ENCODE measurements at places on chromosomes 6 and 20.

DNA sequence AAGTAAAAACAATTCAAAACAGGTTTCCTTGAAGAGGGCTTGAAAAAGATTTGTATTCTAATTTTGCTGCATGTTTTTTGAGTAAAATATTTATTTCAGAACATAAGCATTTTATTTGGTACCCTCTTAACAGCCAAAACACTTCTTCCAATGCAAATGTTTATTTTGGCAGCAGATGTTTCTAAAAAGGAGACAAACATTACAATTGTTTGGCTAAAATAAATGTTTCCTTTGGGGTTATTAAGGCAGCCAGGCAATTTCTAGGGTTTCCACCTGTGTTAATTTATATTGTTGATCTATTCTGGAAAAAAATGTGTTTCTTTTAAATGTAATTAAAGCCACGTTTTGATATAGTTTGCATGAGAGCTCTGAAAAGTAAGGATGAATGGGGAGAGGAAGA is 56.6 kb downstream of the ARID1B start:
- no peak for DNase-seq

GRCh38 chr6:28727559-28728211 is 196.1 kb downstream of the TRIM27 start:
- no peak for DNase-seq

DNA sequence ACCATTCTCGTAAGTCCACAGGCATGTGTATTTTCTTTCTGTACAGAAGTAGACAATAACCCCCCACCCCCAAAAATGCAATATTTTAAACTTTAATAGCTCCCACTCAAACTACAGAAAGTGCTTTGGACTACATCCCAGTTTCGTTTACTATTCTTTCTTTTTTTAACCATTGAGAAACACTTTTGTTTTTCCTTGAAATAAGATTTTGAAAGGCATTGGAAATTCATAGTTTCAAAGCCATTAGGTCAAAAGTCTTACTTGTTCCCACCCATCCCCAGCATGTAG is 140.0 kb downstream of the KIF16B start:
- DNase-seq: no peak

DNA sequence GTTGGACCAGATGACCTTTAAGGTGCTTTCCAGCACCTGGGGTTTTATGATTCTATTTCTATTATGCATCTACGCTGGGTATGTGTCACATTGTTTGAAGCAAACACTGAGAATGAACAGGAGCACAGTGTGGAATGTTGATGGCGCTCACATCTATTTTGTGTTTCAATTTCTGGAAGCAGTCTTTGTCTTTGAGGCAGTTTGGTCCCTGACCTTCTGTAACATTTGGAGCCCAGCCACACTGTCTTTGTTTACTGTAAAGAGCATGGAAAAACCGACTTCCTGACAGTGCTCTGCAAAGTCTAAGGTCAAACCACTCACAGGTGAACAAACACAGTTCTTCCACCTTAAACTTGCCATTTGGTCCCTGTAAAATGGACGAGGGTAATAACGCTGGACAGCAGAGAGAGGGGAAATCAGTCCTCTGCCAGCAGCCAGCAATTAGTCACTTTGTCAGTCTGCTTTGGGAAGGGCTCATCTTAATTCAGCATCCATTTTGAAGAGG is 155.5 kb downstream of the PRL start:
- DNase-seq: no peak

DNA sequence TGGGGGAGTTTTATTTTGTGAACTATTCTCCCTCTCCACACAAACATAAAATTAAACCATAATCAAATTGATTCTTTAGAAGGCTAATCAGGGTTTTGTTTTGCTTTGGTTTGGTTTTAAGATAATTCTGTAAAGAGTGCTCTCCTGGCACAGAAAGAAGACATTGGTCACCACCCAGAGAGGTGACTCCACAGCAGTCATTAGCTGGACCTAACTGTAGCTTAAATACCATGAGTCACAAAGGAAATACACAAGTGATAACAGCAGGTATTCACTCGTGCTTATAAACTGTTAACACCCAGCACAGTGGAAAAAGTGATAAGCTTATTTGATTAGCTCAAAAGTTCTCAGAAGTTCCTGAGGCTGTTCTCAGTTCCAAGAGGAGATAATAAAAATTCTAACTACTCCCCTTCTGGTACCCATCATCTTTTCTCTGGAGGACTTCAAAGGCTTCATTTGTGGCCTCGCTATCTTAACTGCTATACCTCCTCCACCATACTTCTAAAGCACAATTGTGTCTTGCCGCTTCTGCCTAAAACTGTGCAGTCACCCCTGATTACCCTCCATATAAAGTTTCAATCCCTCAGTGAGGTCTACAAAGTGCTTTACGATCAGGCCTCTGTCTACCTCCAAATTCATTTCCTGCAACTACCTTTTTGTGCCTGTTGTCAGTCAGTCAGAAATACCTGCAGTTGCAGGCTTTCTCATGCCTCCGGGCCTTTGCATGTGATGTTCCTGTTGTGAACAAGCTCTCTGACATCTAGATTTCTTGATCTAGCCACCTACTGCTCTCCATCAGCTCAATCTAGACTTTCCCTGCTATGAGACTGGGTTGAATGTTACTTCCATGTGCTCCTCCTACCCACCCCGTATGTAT is 201.1 kb downstream of the SAMD5 start:
- no peak for DNase-seq

GRCh38 chr6:127215931-127216330 is 50.7 kb upstream of the RNF146 start:
- no peak for DNase-seq

- DNase-seq: peak; percentile 51
Observed at GRCh38 chr6:130677312-130677711, 149.9 kb upstream of the SMLR1 start.

GRCh38 chr20:24827603-24828295 is 121.3 kb upstream of the CST7 start:
- DNase-seq: no peak

GRCh38 chr20:39946931-39947330 is 742.1 kb downstream of the MAFB start:
- DNase-seq: no peak

- no peak for DNase-seq
Observed at GRCh38 chr6:92404281-92404680, 1015.1 kb downstream of the EPHA7 start.

DNA sequence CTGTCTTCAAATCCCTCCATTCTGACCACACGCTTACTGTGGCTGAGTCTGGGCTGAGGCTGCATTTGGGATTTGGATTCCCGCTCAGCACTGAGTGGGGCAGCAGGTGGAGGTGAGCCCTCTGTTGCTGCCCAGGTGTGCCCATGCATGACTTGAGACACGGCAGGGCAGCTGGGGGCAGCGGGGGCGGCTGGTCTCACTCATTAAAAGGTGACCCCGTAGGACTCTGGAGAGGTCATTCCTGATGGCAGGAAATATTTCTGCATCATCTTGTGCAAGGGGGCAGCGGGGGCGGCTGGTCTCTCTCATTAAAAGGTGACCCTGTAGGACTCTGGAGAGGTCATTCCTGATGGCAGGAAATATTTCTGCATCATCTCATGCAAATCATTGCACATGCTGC is 49.8 kb downstream of the SMOC2 start:
- no peak for DNase-seq

DNA sequence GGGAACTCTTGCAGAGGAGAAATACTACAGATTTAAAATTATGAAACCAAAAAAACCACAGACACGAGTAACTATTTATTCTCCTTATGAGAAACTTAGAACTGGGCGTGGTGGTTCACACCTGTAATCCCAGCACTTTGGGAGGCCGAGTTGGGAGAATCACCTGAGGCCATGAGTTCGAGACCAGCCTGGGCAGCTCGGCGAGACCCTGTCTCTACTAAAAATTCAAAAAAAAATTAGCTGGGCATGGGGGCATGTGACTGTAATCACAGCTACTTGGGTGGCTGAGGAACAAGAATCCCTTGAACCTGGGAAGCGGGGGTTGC is 36.8 kb downstream of the SSR1 start:
- no peak for DNase-seq

DNA sequence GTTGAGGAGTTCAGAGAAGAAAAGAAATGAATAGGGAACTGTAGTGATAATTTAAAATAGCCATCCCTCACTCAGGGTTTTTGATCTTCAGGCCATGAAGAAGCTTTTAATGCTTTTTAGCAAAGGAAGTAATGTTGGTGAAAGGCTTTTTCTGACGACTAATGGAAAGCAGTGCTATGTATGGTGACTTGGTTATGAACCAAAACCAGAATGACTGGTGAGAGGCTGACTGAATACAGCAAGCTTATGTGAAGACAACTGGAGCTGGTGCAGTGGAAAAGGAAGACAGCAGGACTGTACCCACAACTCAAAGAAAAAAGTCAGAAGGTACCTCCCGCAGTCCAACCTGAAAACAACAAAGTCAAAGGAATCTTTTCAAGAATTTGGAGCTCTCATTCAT is 118.8 kb downstream of the PRDM1 start:
- DNase-seq: no peak

DNA sequence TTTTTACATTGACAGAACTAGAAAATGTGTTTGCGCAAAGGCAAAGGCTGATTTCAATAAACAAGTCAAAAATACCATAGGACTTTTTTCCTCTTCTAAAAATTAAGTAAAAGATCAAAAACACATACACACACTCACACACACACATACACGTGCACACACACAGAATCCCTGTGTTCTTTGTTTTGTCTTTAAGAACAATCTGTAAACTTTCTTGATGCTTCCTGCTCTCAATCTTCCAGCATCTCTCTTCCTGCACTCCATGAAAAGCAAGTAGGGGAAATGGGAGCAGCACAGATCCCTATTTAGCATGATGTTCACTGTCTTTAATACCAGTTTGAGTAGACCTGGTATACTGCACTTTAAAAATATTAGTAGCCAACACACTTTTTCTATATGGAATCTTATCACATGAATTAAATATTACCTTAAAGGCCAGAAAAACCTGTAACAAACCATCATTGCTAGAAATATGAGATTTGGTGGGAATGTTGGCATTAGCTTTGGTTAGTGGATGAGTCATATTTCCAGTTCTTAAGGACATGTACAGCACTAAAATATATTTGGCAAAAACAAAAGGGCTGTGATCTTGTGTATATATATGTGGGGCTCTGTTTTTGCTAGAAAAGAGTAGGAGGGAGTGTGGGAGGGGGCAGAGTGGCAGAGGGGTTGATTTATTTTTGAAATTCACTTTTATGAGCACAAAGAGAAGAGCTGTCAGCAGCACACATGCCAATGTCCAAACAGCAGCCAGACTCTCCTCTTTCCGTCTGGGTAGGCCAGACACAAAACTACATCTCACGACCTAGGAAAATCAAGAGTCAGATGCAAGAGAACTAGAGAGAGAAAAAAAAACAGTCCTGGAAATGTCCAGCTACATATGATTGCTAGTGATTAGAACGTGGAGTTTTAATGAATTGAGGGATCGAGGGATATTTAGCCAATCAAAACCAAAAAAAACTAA is 4.6 kb downstream of the PTPRK start:
- DNase-seq: no peak

DNA sequence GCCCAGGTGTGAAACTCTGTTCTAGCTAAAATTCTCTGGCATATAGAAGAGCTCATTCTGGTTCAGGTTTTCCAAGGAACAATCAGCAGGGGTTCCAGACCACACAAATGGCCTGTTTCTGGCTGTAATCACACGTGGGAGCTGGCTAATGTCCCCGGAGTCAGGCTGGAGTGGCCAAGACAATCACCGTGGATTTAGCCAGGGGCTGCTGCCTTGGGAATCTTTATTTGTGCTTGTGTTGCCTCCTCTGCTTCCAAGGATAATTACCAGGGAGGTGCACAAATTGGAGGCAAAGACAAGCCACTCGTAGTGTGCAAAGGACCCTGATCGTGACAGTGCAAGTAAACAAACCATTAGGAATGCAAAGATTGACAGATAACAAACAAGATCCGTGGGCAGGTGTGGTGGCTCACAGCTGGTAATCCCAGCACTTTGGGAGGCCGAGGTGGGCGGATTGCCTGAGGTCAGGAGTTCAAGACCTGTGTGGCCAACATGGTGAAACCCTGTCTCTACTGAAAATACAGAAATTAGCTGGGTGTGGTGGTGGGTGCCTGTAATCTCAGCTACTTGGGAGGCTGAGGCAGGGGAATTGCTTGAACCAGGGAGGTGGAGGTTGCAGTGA is 77.3 kb downstream of the KCNB1 start:
- DNase-seq: no peak

- no peak for DNase-seq
Observed at GRCh38 chr6:41647061-41647511, 8.8 kb downstream of the MDFI start.

DNA sequence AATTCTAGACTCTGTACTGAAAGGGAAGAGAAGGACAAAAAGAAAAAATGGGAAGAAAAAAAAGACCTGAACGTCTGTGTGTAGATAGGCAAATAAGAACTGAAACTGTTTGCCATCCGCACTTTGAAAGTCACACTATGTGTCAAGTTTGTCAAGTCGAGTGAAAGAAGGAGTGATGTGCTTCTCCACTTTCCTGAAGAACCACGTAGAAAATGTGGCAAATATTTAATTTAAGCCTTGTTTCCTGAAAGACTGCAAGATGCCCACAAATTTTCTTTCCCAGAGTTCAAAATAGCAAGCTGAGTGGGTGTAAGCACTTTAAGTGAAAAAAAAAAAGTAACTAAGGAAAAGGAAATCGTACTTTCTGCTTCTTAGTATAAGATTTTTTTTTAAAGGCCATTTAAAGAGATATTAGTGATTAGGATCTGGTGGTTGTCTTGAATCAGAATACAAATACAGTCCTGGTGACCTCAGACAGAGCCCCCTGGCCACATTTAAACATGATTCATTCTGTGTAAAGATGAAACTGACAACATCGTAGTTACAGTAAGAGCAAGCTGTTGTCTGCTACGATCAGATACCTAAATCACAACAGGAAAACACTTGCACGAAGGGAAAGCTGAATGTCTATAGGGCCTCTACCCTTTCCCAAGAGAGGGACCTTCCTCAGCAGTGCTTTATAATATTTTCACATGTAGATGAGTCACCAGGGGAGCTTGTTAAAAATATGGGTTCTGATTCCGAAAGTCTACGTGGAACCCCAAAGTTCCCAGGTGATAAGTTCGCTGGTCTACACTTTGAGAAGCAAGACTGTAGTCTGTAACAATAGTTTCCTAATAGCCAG is 102.3 kb downstream of the HIVEP2 start:
- peak; percentile 92 for DNase-seq

- no peak for DNase-seq
Observed at GRCh38 chr6:84228198-84228543, 728 bp upstream of the CEP162 start.

DNA sequence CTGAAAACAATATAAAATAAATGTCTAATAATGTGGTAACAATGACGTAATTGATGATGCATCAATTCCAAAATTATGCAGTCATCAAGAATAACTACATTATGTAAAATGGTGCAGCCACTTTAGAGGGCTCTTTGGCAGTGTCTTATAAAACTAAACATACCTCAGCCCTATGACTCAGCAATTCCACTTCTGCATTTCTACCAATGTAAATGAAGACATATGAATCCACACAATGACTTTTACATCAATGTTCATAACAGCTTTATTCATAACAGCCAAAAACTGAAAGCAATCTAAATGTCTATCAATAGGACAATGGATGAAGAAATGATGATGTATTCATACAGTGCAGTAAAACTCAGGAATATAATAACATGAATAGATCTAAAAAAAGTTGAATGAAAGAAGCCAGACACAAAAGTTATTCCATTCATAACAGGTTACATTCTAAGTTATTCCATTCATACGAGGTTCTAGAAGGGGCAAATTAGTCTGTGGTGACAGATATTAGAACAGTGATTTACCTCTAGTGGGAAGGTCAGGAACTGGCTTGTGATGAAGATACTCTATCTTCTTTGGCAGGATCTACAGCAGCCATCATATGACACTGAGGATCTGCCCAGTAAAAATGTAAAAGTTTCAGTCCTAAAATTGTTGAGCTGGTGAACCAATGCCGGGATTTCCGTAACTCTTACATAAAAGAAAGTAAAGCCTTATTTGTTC is 396.1 kb downstream of the PLCB1 start:
- DNase-seq: no peak

GRCh38 chr6:88813045-88813444 is 150.4 kb downstream of the RNGTT start:
- no peak for DNase-seq

All from activated CD4-positive, alpha-beta T cell treated with anti-CD3 and anti-CD28 coated beads, Interleukin-2, Interleukin-4, amounts not matched to agents 100 ng/mL and 50 ng/mL, durations not matched to agents 16 hours and 8 hours (primary cell).